ENCODE measurements at places on chromosomes 4 and X.

- peak; percentile 41 for DNase-seq
Observed at GRCh38 chr4:39730072-39730471, 32.1 kb downstream of the UBE2K start.

DNA sequence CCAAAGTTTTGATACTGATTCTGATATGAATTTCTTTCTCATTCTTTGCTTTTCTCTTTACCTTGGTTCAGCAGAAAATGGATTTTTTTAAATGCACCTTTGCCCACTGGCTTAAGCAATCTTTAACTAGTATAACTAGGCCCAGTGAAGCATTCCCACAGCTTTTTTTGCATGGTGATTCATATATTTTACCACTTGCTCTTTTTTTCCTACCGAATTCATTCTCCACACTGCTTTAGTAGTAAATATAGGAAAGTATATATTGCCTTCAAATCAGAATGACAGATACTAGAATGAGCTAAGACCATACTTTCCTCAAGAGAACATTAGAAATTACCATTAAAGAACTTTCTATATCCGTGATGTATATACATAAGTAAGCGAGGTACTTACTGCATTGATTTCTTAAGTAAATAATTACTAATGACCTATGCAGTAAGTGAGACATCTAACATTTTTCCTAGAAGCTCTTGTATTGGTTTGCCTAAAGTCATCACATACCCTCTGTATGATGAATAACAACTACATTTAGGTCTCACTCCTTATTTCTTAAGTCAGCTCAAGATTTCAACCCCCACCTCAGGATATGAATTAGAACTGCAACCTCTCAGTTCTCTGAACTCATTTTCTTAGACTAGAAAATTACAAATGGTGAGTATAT is 44.2 kb downstream of the SLC4A4 start:
- DNase-seq, result no peak

- DNase-seq, result no peak
Observed at GRCh38 chr4:53653484-53654053, 62.3 kb upstream of the LNX1 start.

DNA sequence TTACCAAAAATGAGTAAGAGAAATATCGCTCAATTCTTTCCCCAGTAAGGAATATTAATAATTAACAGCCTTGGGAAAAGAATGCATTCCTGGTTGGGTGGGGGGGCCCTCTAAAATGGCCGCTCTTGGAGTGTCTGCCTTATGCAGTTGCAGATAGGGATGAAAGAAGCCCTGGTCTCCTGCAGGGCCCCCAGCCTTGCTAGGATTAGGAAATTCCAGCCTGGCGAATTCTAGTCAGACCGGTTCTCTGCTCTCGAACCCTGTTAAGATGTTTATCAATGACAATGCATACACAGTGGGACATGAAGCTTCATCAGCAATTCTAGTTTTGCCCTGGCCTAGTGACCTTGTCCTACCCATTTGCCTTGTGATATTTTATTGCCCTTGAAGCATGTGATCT is 1047.7 kb upstream of the GRID2 start:
- no peak for DNase-seq

DNA sequence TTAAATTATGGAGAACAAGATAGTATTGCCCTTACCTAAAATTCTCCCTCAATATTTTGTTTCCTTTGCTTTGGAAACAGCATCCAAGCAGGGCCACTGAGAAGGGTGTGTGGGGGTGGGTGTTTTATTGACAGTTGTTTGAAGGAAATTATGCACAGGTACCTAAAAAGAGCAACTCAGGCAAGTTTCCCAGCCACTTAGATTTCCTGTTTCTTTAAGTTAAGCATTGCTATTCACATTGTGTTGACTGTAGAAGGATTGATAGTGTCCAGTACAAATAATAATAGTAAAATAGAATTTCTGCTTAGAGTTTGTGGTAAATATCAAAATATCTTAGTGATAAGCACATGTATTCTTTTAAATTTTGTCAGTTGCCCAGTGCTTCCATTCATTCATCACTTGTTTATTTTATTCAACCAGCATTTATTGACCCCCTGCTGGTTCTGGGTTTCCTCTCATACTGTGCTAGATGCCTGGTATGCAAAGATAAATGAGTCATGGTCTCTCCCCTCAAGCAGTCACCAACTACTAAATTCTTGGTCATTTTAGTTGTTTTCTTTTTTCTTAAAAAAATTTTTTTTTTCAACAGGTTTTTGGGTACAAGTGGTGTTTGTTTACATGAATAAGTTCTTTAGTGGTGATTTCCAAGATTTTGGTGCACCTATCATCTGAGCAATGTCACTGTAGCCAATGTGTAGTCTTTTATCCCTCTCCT is 50.0 kb downstream of the GALNT7 start:
- DNase-seq, result no peak

DNA sequence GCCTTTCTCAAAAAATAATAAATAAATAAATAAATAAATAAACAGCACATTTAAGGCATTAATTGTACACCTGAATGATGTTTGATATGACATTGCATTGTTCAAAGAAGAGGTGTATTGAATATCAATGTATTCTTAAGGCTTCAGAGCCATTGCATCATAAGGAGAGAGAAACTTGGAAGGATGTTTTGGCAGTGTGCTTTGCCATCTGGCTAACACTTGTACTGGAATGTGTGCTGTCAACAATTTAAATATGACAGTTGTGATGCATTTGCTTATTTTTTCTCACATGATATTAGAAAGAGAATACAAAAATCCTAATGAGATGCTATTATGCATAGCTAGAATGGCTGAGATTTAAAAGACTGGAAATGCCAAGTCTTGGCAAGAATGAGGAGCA is 67.8 kb downstream of the FAM133A start:
- no peak for DNase-seq

GRCh38 chr4:140291259-140291658 is 82.2 kb upstream of the SCOC start:
- DNase-seq, result no peak

DNA sequence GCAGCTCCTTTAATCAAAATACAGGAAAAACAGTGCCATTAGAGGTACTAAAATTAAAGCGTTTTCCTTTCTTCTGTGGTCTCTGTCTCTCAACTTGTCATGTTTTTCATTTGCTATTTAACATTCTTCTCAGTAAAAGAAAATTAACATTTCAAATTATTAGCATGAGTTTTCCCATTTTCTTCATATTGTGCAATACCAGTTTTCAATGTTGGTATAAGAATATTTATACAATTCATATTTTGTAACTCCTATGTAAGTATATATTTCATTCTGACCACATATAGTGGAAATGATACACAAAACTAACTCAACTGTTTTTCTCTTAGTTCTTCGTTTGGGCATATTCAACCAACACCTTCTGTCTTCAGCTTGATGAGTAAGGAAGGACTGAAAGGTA is 308.3 kb downstream of the HS3ST1 start:
- no peak for DNase-seq

DNA sequence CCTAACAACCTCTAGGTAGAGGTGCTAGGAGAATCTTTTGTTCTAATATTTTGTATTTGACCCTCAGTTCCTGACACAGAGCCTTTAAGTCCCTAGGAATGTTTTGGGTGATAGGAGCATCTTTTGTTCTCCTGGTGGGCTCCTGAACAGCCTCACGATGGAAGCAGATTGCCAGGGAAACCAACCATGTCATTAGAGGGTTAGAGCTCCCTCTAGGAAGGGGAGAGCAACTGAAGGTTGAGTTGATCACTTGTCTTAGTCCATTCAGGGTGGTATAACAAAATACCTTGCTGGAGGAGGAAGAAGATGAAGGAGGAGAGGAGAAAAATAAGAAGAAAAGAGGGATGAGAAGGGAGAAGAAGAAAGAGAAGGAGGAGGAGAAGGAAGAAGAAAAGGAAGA is 9.2 kb downstream of the VCX start:
- no peak for DNase-seq

DNA sequence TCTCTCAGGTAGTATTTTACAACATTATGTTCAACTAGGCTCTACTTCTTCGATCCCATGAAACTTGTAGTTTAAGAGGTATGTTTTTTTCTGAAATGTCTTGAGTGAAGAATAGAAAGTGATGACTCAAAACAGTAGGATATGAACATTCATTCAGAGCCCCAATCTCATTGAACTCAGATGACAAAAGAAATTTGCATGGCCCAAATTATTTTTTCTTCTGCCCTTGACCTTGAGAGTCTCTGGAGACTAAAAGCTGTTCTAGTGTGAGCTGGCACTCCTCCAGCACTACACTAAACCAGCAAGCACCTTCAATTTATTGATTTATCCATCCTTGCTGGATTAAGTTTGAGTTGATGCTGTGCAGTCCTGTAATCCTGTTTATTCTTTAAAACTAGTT is 4.0 kb downstream of the DCLK2 start:
- no peak for DNase-seq

DNA sequence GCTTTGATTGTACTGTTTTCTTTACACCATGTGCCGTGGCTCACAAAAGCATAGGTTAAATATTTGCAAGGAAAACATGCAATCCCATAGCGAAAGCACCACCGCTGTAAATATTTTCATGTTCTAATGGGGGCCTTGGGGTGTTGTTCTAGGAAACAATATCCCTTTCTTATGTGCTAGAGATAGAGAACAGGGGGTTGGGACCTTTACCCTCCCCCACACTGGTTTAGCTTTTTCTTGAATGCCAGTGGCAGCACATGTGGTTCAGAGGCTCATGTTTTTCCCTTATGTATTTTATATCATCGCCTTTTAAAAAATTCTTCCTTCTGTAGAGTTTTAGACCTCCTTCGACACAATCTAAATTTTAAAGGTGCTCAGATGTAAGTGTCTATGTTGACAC is 422.6 kb upstream of the TENM3 start:
- DNase-seq, result no peak

DNA sequence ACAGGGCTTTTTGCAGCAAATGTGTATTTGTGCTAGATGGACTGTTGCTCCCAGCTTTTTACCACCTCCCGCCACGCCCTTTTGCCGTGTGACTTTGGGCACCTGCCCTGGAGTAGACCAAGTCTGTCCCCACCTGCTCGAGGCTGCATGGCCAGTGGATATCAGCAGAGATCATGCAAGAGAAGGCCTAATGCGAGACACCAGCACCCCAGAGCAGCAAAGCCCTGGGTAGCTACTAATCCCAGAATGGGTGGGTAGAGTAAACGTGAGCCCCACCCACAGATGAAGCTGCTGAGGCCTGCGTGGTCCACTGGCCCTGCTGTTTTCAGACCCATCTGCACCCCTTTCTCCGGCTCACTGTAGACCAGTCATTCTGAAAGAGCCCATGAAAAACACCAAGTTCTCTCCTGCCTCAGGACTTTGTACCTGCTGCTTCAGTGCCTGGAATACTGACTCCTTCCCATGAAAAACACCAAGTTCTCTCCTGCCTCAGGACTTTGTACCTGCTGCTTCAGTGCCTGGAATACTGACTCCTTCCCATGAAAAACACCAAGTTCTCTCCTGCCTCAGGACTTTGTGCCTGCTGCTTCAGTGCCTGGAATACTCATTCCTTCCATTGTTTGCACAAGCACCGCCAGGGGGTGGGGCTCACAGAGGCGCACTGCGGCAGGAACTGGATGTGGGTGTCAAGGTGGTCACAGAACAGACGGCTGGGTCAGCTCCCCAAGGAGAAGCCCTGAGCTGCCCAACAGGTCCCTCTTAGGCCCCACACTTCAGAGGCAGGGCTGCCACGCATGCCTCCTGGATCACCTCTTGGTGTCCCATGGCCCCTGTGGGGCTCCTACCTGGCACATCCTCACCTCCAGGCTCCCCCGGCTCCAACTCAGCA is 5.1 kb upstream of the TNIP2 start:
- DNase-seq, result peak; percentile 28

GRCh38 chr4:94640151-94640550 is 117.6 kb upstream of the BMPR1B start:
- no peak for DNase-seq
